Camera-type eye (tissue), 1 donor: ENCODE measurements at places on chromosomes 7 and 10. TPM values are rescaled to one million over a fixed set of nuclear protein-coding genes. Genes with fewer than 3 reads are reported as not detected.

The CPEB3 gene
- total RNA-seq = 18.1 TPM

The ANKRD2 gene
- total RNA-seq = 0.55 TPM

The HIP1 gene
- 42.2 TPM for total RNA-seq

The ACHE gene
- 25.7 TPM for total RNA-seq

The SLC4A2 gene
- 69.0 TPM for total RNA-seq

The GIGYF1 gene
- total RNA-seq = 45.0 TPM

The CYP2E1 gene
- total RNA-seq = 3.4 TPM

The CALML3 gene
- total RNA-seq = 0.33 TPM

The CNPY1 gene
- total RNA-seq = not detected

The ACTR3C gene
- 5.3 TPM for total RNA-seq

The WDR86 gene
- total RNA-seq = 19.7 TPM

The VWDE gene
- 1.4 TPM for total RNA-seq

The ADCYAP1R1 gene
- 8.5 TPM for total RNA-seq

The SPDYE2B gene
- total RNA-seq = not detected

The MOGAT3 gene
- total RNA-seq = not detected
